Activated T-helper 1 cell treated with anti-CD3 and anti-CD28 coated beads, Interleukin-12 subunit alpha, Interleukin-12 subunit beta, Interleukin-2, Interleukin-4 antibody, amounts not matched to agents 30 ng/mL and 10 ng/mL and 1 ng/mL, durations not matched to agents 14 hours and 24 hours and 36 hours (primary cell): ENCODE measurements at places on chromosomes 11 and 22.

DNA sequence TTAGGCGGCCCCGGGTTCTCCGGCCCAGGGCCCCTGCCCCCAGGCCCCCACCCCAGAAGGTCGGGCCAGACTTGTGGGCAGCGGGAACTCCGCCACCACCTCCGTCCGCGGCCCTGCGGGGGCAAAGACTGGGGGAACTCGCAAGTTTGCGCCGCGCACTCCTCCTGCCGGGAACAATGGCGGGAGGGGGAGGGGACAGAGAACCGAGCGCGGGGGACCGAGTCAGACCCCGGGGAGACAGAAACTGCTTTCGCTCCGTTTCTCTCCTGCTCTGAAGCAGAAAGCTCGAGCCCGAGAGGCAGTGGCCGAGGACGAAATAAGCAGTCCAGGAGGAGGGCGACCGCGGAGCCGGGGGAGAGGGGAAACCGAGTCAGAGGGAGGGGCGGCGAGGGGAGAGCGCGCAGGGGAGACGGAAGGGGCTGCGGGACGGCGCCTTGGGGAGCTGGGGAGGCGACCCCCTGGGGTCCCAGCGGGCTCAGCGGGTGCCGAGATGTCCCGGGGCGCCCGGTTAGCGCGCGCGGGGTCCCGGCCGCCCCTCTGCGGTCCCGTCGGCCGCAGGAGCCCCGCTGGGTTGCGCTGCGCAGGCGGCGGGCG, 555 bp downstream of the TP53I11 start:
- no peak for DNase-seq

- no peak for DNase-seq
Measured at GRCh38 chr22:23970201-23970641, 3.5 kb downstream of the DDTL start.

- no peak for DNase-seq
Measured at GRCh38 chr11:23226331-23227077, 366.2 kb upstream of the CCDC179 start.

DNA sequence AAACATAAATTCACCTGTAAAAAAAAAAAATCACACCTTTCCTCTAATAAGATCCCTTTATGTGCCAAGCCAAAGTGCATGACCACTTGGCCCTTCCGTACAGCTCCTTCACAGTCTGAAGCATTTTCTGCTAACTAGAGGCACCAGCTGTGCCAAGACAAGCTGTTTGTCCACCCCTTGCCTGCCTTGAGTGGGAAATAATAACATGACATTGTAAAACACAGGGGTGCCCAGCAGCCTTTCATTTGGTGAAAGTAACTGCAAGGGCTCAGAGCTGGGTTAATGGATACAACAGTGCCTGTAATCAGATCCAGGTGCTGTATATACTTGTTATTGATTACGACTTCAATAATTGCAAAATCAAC, 59.2 kb downstream of the DDIAS start:
- DNase-seq = no peak

DNA sequence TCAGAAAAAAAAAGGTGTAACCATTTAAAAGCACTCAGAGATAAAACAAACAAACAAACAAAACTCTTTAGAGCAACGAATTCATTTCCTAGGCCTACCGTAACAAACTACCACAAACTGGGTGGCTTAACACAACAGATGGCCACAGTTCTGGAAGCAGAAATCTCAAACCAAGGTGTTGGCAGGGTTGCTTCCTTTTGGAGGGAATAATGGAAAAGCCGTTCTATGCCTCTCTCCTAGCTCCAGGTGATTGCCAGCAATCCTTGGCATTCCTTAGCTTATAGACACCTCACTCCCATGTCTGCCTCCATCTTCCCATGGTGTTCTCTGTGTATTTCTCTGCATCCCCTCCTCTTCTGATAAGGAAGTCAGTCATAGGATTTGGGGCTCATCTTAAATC, 200.4 kb downstream of the RAB38 start:
- no peak for DNase-seq

GRCh38 chr11:35524780-35525179, 636 bp downstream of the PAMR1 start:
- no peak for DNase-seq

GRCh38 chr22:34645375-34645774, 420.6 kb upstream of the ISX start:
- no peak for DNase-seq

GRCh38 chr22:38882972-38883622, 11.1 kb upstream of the CBX6 start:
- DNase-seq = no peak

DNA sequence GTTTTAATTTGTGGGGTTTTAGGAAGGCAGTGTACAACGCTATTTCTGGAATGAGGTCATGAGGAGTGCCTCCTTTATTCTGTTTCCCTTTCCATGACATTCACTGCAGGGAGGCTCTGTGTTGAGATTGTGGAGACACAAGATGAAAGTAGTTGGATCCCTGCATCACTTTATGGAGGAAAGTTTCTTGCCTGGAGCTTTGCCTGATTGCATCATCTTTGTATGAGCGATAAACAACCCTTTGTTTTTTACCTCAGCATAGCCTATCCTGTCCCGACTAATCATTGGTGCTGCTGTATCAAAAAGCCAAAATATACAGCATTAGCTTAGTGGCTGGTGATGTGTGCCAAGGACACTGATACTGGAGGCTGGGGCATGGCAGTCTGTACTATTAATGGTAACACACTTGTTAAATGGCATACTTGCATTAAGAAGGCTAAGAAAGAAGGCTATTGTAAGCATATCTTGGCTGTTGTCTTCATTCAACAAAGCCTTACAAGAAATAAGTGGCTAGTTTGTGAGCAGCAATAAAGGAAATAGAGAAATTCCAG, 31.2 kb upstream of the SLC5A4 start:
- no peak for DNase-seq

DNA sequence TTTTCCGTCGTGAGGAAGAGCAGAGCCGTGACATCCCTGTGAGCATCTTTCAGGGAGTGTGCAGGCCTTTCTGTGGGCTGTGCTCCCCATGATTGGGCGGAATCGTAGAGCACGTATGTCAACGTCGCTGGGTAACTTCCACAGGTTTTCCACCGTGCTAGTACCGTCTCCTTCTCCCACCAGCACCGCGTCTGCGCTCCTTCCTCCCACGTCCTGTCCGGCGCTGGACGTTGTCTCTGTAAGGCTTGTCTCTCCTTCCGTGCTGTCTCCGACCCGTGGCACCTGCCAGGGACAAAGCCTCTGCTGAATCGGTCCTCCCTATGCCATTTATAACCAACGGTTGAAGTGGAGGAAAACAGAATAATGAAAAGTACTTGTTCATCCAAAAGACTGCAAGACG, 386.7 kb downstream of the BRD1 start:
- DNase-seq = no peak

DNA sequence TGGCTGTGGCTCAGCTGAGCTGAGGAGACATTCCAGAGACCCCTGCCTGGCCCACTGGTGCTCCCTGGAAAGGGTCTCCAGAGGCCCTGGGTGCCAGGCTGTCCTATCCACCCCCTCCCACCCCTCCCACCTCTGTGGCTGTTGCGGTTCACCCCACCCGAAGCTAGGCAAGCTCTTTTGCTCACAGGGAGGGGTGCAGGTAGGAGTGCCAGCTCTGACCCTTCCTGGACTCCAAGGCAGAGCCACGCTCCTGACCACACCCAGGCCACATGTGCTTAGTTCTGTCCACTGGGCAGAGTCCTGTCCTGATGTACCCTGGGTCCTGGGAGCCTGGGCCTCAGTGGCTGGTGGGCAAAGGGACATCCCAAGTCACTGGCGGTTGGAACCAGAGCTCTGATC, 16.4 kb downstream of the IL17REL start:
- DNase-seq = no peak

GRCh38 chr11:119810478-119811232, 81.7 kb upstream of the NECTIN1 start:
- DNase-seq = no peak

DNA sequence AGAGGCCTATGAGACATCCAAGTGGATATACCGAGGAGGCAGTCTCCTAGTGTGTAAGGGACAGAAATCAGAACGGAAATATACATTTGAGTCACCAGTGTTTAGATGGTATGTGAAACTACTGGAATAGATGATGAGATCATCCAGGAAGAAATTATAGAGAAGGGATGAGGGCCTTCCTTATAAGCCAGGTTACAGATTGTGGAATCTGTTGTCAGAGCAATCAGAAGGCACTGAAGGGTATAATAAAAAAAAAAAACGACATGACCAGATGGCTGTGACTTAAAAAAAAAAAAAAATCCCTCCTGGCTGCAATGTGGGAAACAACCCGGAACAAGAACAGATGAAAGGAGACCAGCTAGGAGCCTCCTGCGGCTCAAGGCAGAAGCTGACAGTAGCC, 2.7 kb downstream of the MAJIN start:
- no peak for DNase-seq

DNA sequence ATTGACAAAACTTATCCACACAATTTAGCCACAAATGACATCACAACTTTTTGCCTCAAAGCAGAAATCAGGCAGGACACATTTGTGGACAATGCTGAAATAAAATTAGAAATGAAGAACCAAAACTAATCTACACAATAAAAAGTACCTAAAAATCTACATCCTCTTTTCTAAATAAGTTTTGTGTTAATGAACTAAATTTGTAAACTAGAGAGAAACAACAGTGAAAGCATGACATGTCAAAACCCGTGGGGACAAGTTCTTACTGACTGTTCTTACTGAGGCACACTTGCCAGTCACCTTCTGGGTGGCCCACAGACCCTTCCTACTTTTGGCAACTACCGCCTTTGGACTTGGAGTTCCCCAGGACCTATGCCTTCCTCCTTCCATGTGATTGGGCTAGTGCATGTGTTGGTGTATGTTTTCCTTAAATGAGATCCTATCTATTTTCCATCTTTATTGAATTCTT, 60.7 kb upstream of the MUC15 start:
- DNase-seq = no peak

GRCh38 chr11:15159085-15159484, 44.4 kb downstream of the INSC start:
- no peak for DNase-seq

GRCh38 chr11:123282597-123282996, 87.5 kb upstream of the CLMP start:
- DNase-seq = no peak

GRCh38 chr11:128985880-128986279, 43.2 kb upstream of the TP53AIP1 start:
- DNase-seq = no peak

DNA sequence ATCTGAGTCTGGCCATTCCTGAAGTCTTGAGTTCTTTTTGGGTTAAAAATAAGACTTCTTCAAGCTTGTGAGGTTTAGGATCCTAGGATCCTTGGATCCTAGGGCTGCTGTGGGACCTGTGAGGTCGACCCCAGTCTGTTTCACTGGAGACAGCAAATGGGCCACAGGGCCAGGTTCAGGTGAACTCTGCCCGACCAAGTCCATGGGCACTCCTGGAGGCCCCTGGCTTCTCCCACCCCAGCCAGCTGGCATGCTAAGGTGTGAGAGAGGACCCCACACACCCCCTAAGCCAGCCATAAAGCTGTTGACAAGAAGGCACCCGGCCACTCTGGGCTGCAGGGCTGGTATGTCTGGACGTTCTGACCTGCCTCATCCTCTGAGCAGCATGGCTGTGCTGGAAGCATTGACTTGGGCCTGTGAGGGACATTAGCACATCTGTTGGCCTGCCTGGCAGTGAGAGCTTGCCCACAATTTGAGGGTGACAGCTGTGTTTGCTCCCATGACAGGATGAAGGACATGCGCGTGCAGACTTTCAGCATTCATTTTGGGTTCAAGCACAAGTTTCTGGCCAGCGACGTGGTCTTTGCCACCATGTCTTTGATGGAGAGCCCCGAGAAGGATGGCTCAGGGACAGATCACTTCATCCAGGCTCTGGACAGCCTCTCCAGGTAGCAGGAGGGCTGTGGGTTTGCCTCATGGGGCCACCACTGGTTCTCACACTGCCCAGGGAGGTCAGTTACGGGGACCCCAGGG, 16.0 kb downstream of the CLDN5 start:
- DNase-seq = no peak

- DNase-seq = no peak
Measured at GRCh38 chr11:76791861-76792260, 8.7 kb downstream of the TSKU start.

- no peak for DNase-seq
Measured at GRCh38 chr11:19820100-19820499, 107.5 kb downstream of the NAV2 start.

DNA sequence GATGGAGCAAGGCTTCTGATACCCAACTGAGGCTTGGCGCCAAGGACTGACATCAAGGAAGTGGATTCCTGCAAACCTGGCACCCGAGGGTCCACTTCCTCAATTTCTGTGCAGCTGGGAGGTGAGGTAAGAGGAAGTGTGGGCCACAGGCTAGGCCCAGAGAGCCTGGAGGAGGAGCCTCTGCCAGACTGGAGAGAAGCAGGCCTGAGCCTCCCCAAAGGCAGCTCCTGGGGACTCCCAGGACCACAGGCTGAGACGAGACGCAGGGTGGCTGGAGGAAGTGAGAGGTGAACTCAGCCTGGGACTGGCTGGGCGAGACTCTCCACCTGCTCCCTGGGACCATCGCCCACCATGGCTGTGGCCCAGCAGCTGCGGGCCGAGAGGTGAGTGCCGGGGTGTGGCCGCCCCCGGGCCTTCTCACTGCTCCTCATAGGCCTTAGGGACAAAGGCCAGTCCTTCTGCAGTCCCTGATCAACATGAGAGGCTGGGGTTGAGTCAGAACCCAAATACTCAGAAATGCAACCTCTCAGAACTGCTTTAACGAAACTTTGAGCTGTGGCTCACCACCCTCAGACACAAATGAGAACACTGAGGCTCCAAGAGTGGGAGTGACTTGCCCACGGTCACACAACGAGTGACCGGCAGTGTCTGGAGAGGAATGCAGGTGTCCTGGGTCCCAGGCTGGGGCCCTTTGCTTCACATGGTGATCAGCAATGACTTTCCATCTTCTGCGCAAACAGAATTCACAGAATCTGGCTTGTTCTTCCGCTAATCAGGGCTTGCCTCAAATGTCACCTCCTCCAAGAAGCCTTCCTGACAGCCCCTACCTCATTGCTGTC, at the start of gene NCF4:
NCF4 (plus strand) TSS at position 186 of the 839 bp plus-strand sequence; CDS start at position 352, 166 bp downstream.
- peak; percentile 59 for DNase-seq

GRCh38 chr11:74816664-74817063, 68.0 kb downstream of the RNF169 start:
- no peak for DNase-seq

GRCh38 chr11:119307219-119307618, 9.7 kb downstream of the MCAM start:
- no peak for DNase-seq

GRCh38 chr11:36248436-36248835, 40.8 kb downstream of the COMMD9 start:
- no peak for DNase-seq

DNA sequence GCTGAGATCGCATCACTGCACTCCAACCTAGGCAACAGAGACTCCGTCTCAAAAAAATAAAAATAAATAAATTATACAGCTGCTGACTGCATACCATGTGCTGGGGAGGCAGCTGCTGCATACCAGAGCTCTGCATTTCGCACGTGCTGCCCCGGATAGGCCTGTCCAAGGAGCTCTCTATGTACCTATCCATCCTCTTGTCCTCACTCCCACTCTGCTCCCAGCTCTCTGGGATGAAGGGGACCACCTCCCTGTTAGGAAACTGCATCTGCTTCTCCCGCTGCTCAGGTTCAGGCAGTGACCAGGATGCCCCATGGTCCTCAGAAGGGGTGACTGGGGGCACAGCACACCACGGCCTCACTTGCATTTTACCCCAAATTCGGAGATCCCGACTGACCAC, 302.3 kb downstream of the BRD1 start:
- DNase-seq = no peak

GRCh38 chr11:117917591-117918151, 11.5 kb downstream of the TMPRSS13 start:
- no peak for DNase-seq
